ENCODE measurements at places on chromosomes 3 and 15. TPM values are rescaled to one million over a fixed set of nuclear protein-coding genes. Genes with fewer than 3 reads are reported as not detected.

The MAP1A gene
- 0.45 TPM for total RNA-seq

The PIERCE2 gene
- total RNA-seq = 4.8 TPM

The ZNF620 gene
- total RNA-seq = 2.0 TPM

The DIS3L gene
- 33.6 TPM for total RNA-seq

The ONECUT1 gene
- 0.15 TPM for total RNA-seq

The SLC6A1 gene
- total RNA-seq = 0.07 TPM

The VPS8 gene
- total RNA-seq = 9.6 TPM

The TMEM212 gene
- not detected for total RNA-seq

The RPP25 gene
- 26.4 TPM for total RNA-seq

The KY gene
- 0.07 TPM for total RNA-seq

The ZMAT3 gene
- 6.8 TPM for total RNA-seq

The SLC9C1 gene
- not detected for total RNA-seq

The ZDHHC23 gene
- 3.2 TPM for total RNA-seq

The ACTC1 gene
- total RNA-seq = 0.21 TPM

The LSAMP gene
- 0.19 TPM for total RNA-seq

The SCN11A gene
- not detected for total RNA-seq

The MYRIP gene
- total RNA-seq = not detected

The CKMT1B gene
- total RNA-seq = 4.3 TPM

The PTPN23 gene
- total RNA-seq = 21.4 TPM

The FAM81A gene
- 13.1 TPM for total RNA-seq

The SLCO3A1 gene
- total RNA-seq = 24.5 TPM

The OR4F15 gene
- not detected for total RNA-seq

The TMEM45A gene
- total RNA-seq = 2.0 TPM

The ACTRT3 gene
- total RNA-seq = 3.5 TPM

The SKOR1 gene
- not detected for total RNA-seq

The ADCY5 gene
- 0.45 TPM for total RNA-seq

The POLR2H gene
- 65.2 TPM for total RNA-seq

The SLC28A2 gene
- not detected for total RNA-seq

The CCR1 gene
- not detected for total RNA-seq

The COX5A gene
- 526 TPM for total RNA-seq

The FSIP1 gene
- total RNA-seq = 0.95 TPM

The CELF6 gene
- not detected for total RNA-seq

The GXYLT2 gene
- 1.0 TPM for total RNA-seq

The FBXL22 gene
- 0.32 TPM for total RNA-seq
